SK-N-MC (cell line): ENCODE measurements at places on chromosomes 3 and 15.

DNA sequence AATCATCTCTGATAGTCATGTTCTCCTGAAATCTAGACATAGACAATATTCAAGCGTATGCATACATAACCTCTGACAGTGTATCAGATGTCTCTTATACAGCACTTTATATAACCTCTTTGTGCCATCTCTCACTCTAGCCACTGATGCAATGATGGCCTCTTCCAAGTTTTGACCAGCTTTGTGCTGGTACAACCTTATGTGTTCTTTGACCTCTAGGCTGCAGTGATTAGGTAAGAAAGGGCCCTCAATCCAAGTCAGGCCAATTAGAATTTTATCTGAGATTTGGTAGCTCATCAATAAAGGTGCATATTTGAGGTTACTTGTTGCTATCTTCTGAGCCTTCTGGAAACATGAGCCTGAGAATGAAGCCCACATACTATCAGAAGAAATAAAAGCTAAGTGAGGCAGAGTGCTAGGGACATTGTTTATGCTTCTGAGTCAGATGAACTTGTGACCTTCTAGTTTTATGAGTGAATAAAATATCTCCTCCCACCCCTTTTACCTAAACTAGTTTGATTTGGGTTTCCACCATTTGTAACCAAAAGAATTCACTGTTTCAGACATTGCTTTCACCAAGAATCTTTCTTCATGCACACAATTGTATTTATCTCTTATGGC is 283.2 kb upstream of the SUCLG2 start:
- no peak for DNase-seq

DNA sequence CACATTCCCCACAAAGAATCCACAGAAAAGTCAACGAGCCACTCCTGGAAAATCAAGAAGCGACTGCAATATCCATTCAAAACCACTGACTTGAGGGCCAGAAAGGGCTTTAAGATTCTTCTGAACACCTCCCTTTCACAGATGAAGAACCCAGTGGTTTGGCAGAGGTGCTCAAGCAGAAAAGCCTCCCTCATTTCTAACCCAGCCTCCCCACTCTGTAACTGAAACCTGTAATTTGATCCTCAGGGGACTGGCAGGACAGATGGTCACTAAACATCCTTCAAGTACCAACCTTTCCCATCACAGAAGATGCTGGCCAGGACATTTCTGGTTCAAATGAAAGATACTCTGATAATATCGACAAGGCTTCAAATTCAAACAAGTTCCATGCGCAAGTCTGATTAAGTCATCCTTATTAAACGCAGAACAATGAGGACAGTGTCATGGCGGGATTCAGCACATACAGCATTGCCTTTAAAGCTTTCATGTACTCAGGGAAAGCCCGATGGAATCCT is 5.5 kb downstream of the SEMA5B start:
- DNase-seq, result no peak

- peak; percentile 67 for DNase-seq
Measured at GRCh38 chr15:92845126-92845508, 55.0 kb upstream of the CHD2 start.

- no peak for DNase-seq
Measured at GRCh38 chr3:138049157-138049919, 39.4 kb downstream of the CLDN18 start.
